ENCODE measurements at places on chromosomes 7 and 10.

- DNase-seq = no peak
Observed at GRCh38 chr10:543131-543530, 146.3 kb downstream of the DIP2C start.

DNA sequence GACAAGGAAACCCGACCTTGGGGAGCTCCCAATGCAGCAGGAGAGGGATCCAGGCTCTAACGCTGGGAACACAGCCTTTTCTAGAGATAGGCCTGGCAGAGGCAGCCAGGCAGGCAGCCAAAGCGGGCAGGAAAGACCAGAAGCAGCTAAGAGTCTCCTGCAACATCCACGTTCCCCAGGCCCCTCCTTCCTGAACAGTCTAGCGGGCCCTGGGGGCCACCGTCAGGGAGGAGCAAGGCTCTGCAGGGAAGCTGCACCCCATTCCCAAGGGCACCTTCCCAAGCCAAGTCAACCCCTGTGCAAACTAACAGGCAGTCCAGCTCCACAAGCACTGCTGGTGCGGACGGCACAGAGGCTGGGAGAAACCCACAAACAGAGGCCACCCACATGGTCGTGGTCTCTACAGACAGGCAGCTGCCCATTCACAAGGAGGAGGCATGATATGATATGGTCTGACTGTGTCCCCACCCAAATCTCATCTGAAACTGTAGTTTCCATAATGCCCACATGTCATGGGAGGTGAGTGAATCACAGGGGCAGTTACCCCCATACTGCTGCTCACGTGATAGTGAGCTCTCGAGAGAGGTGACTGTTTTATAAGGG, 115.7 kb downstream of the MAD1L1 start:
- DNase-seq = no peak

DNA sequence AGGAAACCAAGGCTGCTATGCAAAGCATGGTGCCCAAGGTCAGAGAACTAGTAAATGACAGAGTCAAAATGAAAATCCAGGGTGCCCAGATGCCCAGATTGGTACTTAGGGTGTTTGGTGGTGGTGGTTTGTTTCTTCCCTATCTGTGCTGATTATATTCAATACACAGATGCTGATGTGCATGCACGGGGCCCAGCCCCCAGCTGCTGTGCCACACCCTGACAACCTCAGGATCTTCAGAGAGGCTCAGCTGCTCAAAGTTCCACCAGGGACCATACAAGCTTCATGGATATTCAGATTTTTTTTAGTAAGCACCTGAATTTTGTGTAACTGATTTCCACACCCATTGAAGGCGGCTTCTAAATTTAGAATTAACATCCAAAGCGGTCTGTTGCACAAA, 75.6 kb downstream of the KCNMA1 start:
- no peak for DNase-seq

- DNase-seq = no peak
Observed at GRCh38 chr7:22799633-22800032, 23.0 kb downstream of the TOMM7 start.

- DNase-seq = peak; percentile 41
Observed at GRCh38 chr10:70932392-70933196, 44.2 kb upstream of the PCBD1 start.

Data from NCI-H82 (cell line).